Pancreas (tissue), 10 donors: ENCODE measurements at places on chromosomes 11 and 22. TPM values are rescaled to one million over a fixed set of nuclear protein-coding genes. Genes with fewer than 3 reads are reported as not detected.

CAPN1 gene
- 139 TPM for total RNA-seq

DNA sequence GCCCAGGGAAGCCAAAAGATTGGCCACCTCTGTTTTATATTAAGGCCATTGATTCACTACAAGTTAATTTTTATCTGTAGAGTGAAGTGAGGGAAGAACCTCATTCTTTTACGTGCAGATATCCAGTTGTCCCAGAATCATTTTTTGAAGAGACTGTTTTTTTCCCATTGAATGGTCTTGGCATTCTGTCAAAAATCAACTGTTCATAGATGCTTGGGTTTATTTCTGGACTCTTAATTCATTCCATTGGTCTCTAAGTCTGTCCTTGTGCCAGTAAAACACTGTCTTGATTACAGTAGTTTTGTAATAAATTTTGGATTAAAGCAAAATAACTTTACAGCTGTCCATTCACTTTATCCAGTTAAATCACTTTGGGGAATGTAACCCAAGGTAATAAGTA, 26.8 kb downstream of the WBP2NL start:
- no peak for DNase-seq
- no peak overlapping the region for H3K4me3 ChIP-seq
- H3K27me3 ChIP-seq, result no peaks in the 10 kb centered on the region
- H3K27ac ChIP-seq, result no peak overlapping the region
- no peaks in the 10 kb centered on the region for H3K36me3 ChIP-seq

DNA sequence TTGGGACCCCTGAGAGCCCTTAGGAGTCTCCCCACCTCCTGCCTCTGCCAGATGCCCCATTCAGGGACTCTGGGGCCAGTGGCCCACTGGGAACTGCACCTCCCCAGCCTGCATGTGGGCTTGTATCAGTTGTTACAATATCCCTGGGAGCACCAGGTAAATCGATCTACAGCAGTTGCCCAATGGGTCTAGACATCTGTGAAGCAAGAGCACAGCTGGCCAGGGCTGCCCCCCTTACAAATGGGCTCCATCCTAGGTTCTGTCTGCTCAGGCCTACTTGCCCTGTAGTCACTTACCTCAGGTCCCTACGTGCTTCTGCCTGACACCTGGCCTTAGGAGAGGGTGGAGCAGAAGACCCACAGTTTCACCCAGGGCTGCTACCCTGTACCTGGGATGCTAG, 62.7 kb downstream of the HIRA start:
- H3K27me3 ChIP-seq, result no peaks in the 10 kb centered on the region
- H3K4me3 ChIP-seq, result no peak overlapping the region
- no peak for DNase-seq
- H3K36me3 ChIP-seq, result no peaks in the 10 kb centered on the region
- no peak overlapping the region for H3K27ac ChIP-seq
- no peaks in the 10 kb centered on the region for H3K4me1 ChIP-seq

GRCh38 chr11:6303661-6304060, 16.6 kb downstream of the CAVIN3 start:
- no peaks in the 10 kb centered on the region for H3K27me3 ChIP-seq
- no peaks in the 10 kb centered on the region for H3K4me1 ChIP-seq
- no peaks in the 10 kb centered on the region for H3K36me3 ChIP-seq
